ENCODE measurements at places on chromosomes 2 and 18.
A peak's percentile ranks its signal among the peaks of the same experiment; 100 is the strongest.

DNA sequence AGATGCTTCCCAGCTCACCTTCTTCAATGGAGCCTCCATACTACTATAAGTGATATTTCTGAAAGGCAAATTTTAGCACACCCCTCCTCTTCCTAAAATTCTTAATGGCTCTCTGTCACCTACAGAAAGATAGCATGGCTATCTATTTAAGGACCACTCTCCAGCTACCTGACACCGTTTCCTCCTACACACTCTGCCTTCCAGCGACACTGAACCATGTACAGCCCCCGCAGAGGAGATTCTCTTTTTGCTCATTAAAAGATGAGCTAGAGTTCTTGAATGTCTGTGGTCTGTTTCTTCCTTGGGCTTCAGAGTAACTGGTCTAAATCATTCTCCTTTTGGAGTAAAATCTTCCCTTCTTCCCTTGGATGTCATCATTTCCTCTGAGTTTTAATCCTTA, 38.4 kb upstream of the GAREM1 start:
- DNase-seq, result no peak

DNA sequence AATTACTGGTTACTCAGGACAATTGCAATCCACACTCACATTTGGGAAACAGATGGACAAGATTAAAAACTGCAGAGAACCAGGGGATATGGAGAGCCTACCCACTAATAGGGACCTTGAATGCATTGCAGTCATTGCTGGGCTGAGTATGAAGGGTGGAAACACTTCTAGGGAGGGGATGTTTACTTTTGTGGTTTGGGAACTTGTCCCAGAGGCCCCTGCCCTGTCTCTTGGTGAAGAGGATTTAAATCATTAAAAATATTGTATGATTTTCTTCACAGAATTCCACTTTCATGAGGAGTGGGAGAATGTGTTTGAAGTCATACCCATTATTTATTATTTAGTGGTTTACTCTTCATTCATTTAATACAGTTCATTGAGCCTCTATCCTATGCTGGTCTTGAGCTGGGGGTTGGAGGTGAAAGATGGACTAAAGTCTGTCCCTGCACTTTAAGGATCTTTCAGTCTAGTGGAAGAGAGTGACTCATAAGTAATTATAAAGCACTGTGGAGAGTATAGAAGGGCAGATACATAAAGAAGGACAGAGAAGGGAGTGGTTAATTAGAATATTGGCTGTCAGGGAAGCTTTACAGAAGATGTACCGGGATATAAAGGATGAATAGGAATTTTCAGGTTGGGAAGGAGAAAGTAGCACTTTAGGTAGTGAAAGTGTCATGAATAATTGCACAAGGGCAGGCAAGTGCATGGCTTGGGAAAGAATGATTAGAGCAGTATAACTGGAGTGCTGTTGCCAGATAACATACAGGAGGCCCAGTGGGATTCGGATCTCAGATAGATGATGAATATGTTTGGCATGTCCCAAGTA, 313.4 kb downstream of the LPIN1 start:
- no peak for DNase-seq

- no peak for DNase-seq
Observed at GRCh38 chr2:211114826-211115455, 558.5 kb downstream of the CPS1 start.

DNA sequence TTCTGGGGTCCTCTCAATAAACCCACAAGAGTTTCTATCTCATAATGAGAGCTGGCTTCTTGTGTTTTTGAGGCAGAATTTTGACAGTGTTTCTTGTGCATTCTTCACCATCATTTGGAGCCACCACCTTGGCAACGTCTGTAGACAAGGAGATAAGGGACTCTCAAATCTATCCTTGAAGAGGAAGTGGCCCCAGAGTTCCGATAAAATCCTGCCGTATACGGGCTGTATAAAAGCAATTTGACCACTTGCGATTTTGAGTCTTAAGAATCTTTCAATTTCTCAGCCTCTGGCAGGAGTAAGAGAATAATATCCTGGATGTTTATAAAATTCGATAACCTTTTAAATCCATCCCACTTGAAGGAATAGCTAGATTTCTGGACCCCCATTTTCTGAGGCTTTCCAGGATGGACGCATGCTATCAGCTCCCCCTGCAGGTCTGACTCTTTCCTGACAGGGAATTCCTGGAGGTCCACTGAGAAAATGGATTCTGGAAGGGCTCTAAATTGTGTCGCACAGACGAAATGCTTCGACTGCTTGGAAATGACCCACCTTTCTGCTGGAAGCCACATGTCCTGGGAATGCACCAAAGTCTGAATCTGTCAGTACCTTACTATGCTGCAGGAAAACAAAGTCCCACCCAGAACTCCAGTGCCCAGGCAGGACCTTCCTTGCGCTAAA, 54.1 kb downstream of the E2F6 start:
- no peak for DNase-seq

- no peak for DNase-seq
Observed at GRCh38 chr2:37851828-37852584, 73.1 kb upstream of the RMDN2 start.

- no peak for DNase-seq
Observed at GRCh38 chr18:37207343-37207742, 358.3 kb downstream of the CELF4 start.

DNA sequence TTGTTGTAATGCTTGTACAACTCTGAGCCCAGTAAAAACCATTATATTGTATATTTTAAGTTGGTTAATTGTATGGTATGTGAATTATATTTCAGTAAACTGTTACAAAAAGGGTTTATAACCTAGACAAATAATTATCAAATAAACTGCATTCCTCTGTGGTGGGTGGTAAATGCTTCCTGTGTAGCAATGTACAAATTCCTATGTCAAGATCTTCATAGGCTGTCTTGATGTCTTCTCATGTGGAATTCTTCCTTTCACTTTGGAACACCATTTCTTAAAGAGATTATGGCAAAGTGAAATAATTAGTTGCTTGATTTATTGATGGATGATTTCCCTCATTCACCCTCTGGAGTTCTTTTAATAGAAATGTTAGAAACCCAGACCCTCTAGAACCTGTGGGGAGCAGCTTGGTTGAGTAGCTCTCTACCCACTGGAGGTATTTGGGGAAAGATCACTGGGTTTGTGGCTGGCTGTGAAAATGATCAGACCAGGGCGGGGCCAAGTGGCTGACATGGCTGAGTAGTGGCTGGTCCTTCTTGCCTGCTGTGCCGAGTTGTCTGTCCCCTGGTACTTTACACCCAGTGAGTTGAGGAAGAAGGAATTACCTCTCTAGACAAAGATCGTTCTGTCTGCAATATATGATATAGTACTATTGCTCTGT, 22.4 kb upstream of the MGAT5 start:
- no peak for DNase-seq

GRCh38 chr2:106143495-106144215, 50.4 kb downstream of the UXS1 start:
- no peak for DNase-seq

- DNase-seq, result no peak
Observed at GRCh38 chr18:71743634-71744033, 800.5 kb downstream of the CBLN2 start.

DNA sequence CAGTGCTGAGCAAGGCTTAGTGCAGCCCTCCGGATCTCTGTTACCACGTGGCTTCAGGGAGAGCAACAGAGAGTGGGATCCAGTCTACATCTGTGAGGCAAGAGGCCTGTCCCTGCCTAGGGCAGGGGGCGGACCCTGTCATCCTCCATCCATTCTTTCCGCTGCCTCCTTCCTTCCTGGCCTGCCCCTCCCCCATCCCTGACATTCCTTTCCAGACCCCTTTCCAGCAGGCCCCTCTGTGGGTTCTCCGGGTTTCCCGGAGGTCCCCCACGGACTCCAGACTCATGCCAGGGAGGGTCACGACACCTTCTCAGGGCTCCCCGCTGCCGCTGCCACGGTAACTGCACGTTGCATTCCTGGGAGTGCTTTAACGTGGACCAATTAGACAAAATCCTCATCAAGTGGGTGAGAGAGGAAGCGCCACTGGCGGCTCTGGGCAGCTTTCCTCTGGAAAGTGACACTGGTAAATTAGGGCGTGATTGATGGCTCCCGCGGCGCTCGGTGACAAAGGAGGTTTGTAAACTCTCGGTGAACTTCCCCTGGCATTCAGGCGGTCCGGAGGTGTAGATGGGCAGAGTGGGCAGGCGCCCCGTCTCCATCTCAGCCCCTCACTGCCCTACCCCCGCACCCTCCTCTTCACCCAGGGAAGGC, 11.4 kb downstream of the ATOH8 start:
- DNase-seq, result no peak

DNA sequence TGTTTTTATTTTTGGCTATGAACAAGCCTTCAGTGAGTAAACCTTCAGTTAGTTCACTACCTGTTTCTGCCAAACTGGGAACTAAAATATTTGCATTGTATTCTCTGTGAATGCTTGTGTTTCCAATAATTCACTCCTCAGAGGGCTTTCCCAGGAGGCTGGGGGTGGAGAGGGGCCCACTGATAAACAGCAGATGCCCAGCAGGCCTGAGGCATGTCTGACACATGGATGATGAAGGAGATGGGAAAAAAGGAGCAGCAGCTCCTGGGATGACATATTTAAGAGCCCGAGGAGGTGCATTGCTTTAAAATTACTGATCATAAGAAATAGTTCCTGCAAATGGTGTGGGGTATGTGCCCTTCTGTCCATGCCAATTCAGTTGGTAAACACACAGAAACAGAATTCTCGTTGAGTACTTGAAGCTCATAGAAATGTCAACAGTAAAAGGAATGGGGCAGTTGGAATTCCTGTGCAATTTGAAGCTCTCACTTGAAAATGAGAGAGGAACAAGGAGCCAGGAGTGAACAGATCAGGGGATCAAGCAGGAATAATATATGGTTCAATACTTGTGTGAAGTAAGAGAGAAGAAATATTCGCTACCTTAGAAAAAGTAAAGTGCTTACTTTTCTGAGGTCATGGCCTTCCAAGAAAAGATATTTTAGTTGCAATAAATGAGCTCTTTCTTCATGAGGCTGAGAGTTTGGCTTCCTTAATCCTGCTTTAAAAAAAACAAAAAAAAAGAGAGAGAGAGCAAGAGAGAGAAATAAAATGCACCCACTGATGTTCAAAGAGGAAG, 22.0 kb upstream of the HNMT start:
- DNase-seq, result no peak

DNA sequence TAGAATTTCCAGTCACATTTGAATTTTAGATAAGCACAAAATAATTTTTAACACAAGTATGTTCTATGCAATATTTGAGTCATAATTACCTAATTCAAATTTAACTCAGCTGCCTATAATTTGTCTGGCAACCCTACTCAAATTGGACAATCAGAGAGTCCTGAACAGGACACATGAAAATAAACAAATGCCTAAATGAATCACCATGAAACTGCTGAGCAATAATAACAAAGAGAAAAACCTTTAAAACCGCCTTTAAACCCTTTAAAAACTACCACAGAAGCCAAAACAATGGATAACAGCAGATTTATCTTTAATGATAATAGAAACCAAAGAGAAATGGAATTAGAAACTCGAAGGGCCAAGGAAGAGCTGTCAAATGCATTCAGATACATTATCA, 39.5 kb downstream of the ARL4C start:
- no peak for DNase-seq

GRCh38 chr2:1701556-1702185, 42.6 kb downstream of the PXDN start:
- DNase-seq, result no peak

- peak; percentile 66 for DNase-seq
Observed at GRCh38 chr2:127067620-127068350, 39.2 kb downstream of the BIN1 start.

GRCh38 chr2:3785220-3785889, 82.0 kb downstream of the DCDC2C start:
- DNase-seq, result no peak

DNA sequence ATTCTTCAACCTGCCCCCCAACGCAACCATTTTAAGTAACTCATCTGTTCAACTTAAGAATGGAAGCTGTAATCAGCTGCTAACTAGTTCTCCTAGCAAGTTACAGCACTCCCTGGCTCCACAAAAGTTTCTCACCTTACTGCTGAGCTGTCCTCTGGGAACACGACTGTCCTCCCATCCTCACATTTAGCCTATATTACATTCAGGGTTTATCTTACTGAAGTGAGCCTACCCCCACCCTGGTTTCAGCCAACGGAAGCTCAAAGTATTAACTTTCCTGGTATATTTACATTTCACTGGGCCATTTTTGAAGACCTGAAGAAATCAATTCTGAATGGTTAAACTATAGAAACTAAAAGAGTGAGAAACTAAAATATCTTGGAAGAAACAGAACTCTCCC, 64.9 kb upstream of the TANK start:
- DNase-seq, result no peak

Data from left lung (tissue), 14 donors.